ENCODE measurements at places on chromosomes 2 and 18. TPM values are rescaled to one million over a fixed set of nuclear protein-coding genes. Genes with fewer than 3 reads are reported as not detected.

- no peak for DNase-seq
Observed at GRCh38 chr2:145800151-145801091, 1280.5 kb upstream of the ZEB2 start.

- no peak for DNase-seq
Observed at GRCh38 chr2:101899871-101900270, 91.9 kb upstream of the IL1R2 start.

- DNase-seq: no peak
Observed at GRCh38 chr2:97755491-97755890, 42.1 kb downstream of the ZAP70 start.

DNA sequence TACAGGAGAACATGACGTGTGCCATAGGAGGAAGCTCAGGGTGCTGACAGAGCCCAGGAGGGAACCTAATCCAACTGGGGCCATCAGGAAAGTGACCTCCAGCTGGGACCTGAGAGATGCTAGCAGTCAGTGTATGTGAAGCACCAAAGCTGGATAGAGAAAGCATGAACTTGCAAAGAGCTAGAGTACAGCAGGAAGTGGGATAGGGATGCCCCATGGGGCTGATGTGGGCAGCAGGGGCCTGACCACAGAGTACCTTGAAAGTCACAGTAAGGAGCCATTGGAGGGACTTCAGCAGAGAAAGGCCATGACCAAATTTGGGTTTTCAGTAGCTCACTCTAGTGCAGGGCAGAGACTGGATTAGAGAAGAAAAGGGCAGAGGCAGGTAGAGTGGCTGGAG lies 91.6 kb upstream of the TTC39C start:
- DNase-seq: no peak

- no peak for DNase-seq
Observed at GRCh38 chr2:156810094-156810493, 373.9 kb downstream of the GPD2 start.

DNA sequence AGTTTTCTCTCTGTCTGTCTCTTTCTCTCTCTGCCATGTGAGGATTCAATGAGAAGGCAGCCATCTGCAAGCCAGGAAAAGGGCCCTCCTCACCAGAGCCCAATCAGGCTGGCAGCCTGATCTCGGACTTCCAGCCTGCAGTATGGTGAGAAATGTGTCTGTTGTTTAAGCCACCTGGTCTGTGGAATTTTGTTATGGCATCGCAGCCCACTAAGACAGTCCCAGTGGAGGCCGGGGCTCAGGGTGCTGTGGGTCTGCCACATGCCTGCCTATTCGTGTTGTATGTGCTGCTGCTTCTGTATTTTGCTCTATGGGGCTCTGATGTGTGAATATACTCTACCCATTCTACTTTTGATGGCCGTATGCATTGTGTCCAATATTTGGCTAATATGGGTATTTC lies 139.0 kb upstream of the HS6ST1 start:
- no peak for DNase-seq

DNA sequence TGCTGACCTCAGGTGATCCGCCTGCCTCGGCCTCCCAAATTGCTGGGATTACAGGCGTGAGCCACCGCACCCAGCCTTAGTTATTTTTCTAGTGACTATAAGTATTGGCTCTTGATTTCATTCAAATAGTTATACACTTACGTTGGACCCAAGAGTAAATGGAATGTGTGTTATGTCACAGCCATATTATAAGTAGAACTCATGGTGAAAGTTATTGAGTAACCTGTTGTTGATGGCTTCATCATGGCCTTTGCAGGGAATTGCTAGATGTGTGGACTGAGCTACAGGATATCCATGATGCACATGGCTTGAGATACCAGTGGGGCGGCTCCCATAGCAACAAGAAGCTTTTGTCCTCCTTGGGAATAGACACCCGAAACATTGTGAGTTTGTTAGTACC lies 44.7 kb downstream of the AFTPH start:
- DNase-seq: no peak

- peak; percentile 13 for DNase-seq
Observed at GRCh38 chr2:45458909-45459563, 152.0 kb downstream of the SRBD1 start.

DNA sequence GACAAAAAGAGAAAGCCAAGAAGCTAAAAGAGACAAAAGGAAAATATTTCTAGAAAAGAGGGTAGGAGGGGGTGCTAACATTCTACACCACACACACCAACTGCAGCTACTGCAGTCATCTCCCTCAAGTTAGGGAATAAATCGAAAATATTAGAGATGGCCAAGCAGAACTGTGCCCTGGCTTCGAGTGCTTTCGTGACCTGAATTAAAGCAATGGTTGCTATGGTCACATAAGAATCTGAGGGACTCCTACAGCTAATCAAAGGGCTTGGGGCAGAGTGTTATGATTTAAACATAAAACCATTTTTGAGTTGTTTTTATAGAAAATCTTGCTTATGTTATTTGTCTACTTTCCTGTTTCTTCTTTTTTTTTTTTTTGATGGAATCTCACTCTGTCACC lies 159.6 kb upstream of the HNRNPA3 start:
- DNase-seq: no peak

- no peak for DNase-seq
Observed at GRCh38 chr2:11703700-11704099, 33.7 kb upstream of the NTSR2 start.

DNA sequence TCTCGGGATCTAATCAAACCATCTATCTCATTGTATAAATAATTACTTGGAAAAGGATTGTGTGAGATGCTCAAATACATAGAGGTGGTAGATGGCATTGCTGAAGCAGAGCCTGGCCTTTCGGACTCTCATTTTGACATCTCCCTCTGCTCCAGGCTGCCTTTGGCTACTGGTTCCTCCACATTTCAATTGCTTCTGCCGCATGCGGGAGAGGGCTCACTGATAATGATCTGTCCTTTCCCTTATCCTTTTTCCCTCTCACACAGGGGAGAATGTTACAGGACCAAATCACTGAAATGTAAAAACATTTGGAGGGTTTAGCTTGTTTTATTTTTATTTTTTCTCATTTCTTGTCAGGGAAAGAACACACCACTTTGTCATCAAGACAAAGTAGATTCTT lies 380.6 kb upstream of the UBE2E3 start:
- no peak for DNase-seq

GRCh38 chr18:70037431-70038061 lies 89.9 kb upstream of the CD226 start:
- DNase-seq: no peak

DNA sequence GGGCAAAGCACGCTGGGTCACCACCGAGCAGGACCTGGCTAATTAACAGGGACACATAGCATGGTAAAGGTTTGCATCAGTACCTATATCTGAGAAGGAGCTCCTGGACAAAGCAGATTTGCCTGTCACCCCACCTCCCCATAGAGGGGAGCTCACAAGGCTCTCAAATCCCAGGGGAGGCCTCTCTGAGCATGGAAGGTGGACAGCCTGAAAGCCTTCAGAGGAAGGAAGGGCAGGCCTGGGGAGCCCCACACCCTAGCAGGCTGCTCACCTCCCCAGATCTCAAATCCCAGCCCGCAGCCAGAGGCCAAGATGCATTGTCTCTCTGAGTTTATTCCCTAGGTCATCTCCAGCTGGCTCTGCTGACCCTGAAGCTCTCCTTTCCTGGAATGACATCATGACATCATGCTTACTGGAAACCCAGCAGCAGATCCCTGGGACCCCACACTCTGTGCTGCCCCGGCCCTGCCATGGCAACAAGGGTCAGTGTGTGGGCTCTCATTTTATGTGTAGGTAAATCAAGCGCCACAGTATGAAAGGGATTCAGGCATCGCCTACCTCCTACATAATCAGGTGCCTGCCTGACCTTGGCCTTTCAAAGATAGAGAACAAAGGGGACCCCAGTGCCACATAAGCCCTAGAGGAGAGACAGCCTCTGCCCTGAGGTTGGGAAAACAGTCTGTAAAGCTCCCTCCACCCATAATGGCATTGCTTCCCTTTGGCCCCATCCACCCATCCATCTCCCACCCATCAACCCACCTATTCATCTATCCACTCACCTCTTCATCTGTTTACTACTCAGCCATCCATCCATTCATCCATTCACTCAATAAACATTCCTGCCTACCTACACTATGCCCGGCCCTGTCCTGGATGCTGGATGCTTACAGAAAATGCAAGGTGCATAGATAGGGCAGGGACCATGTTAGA lies 15.7 kb upstream of the TEX51 start:
- DNase-seq: no peak

- DNase-seq: no peak
Observed at GRCh38 chr18:32717126-32717525, 55.7 kb downstream of the KLHL14 start.

DNA sequence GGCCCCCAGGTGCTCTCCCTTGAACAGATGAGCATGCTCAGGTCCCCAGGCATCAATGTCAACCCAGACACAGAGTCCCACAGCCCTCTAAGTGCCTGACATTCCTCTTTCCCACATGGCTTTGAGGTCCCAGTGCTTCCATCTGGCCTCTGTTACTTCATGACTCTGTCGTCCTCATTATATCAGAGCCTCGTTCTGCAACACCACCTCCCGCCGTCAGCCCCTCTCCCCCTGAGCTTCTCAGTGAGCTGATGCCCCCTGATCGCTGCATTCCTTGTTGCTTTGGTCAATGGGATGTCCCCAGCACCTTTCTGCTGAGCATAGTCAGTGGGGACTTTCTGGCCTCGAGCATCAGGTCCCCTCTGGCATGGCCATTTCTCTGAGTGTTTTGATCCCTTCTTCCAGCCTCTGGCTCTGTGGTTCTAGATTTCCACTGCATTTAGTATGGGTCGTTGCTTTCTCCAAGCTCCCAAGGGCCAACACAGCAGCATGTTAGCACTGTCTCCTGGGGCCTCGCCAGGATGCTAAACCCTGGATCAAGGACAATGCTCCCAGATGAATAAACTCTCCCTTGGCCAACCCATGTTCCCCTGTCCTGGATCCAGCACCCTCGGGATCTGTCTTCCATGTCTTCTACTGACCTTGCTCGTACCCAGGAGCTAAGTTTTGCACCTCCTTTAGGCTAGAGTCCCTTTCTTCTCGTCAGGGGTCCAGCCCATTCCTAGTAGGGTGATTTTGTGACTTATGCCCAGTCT lies 143.2 kb upstream of the TWIST2 start:
- no peak for DNase-seq

DNA sequence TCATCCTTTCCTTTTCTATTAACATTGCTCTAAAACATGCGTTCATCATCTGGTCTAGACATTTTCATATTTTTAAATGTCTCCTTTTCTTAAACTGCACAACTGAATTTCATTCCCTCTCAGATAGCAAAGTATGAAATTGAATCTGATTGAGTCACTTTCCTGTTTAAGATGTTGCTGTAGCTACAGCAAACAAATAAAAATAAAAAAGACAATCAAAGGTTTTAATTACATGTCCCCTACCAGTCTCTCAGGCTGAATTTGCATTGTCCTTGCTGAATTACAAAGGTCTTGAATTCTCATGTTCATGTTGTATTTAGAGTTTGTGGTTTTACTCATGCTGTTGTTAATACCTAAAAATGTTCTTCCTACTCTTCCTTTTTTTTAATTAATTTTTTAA lies 537.9 kb upstream of the LRATD1 start:
- no peak for DNase-seq

- no peak for DNase-seq
Observed at GRCh38 chr2:101528501-101528900, 53.6 kb upstream of the RFX8 start.

- DNase-seq: no peak
Observed at GRCh38 chr2:161556440-161556839, 67.8 kb upstream of the SLC4A10 start.

GRCh38 chr2:8121022-8121825 lies 560.6 kb upstream of the ID2 start:
- no peak for DNase-seq

DNA sequence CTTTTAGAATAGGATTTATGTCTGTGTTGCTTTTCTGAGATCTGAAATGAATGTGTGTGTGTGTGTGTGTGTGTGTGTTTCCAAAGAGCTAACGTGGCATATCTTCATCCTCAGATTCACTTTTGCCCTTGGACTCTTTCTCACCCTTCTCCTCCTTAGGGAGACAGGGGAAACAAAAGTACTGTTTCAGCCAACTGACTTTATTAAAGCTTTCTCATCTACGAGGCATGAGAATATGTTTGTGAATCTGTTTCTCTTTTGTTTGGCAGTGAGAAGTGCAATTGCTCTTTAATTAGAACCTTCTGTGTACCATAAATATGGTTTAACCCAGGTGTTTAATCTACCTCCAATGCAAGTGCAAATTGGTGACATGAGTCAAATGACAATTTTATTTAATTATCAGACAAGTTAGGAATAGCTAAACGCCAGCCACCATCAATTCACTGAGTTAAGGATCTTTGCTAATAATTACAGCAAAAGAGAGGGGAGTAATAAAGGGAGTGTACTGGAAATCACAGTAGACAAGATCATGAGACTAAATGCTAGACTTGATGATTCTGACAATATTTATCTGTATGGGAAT lies 186.4 kb upstream of the COL3A1 start:
- DNase-seq: no peak

DNA sequence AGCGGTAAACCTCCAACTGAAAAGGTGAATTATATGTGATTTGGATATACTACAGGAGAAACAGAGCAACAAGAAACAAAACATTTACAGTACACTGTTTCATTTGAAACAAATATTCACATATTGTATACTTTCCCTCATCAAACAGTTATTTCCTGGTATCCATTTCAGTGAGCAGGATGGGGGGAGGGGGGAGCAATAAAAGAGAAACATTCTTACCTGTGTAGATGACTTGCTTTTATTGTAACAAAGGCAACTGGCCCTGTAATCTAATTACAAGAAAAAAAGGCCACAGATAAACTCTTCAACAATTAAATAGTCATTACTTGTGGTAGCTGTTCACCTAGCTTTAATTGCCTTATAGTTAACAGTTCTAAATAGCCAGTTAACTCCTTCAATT lies 3.9 kb upstream of the PPP1CB start:
- no peak for DNase-seq

CELF4 gene
- not detected for polyA plus RNA-seq

CRYBA2 gene
- polyA plus RNA-seq: not detected

ASIC4 gene
- polyA plus RNA-seq: not detected

CCDC74B gene
- polyA plus RNA-seq: 4.2 TPM

MDH1B gene
- 1.3 TPM for polyA plus RNA-seq

PSMA8 gene
- polyA plus RNA-seq: not detected

NPAS2 gene
- polyA plus RNA-seq: 19.3 TPM

LRRC30 gene
- polyA plus RNA-seq: not detected

Data from AG04450 (cell line).